ENCODE measurements at places on chromosomes 2 and 18. TPM values are rescaled to one million over a fixed set of nuclear protein-coding genes. Genes with fewer than 3 reads are reported as not detected.

Gene TSN
- 47.3 TPM for total RNA-seq

Gene TOGARAM2
- total RNA-seq: 0.37 TPM

Gene OR6B2
- total RNA-seq: not detected

Gene RFTN2
- 4.4 TPM for total RNA-seq

Gene TRAPPC8
- total RNA-seq: 36.7 TPM

Gene HOXD13
- total RNA-seq: not detected

Gene CNGA3
- under 0.01 TPM for total RNA-seq

Gene SFT2D3
- 4.5 TPM for total RNA-seq

Gene CTAGE1
- total RNA-seq: not detected

Gene IL1F10
- total RNA-seq: not detected

Gene ALPI
- not detected for total RNA-seq

Gene RGPD8
- total RNA-seq: 3.7 TPM

Gene IL1RN
- 0.37 TPM for total RNA-seq

Gene TEKT4
- not detected for total RNA-seq

Gene GAL3ST2
- not detected for total RNA-seq

Gene C2orf81
- total RNA-seq: 0.98 TPM

Gene ACVR1C
- not detected for total RNA-seq

Gene RAPGEF4
- under 0.01 TPM for total RNA-seq

Gene LHCGR
- not detected for total RNA-seq

Gene VWC2L
- not detected for total RNA-seq

Gene IL36RN
- total RNA-seq: not detected

Gene RAD51AP2
- not detected for total RNA-seq

Gene MYCN
- total RNA-seq: not detected

Gene ABCB11
- not detected for total RNA-seq

Gene IL1R1
- 61.8 TPM for total RNA-seq

Gene EIF2B4
- total RNA-seq: 26.2 TPM

Gene EFR3B
- total RNA-seq: 0.37 TPM

Gene DLX2
- total RNA-seq: 0.20 TPM

Gene AMER3
- not detected for total RNA-seq

Gene IL36G
- not detected for total RNA-seq

Gene ZBTB14
- total RNA-seq: 13.9 TPM

Gene MDH1B
- total RNA-seq: 0.37 TPM

Gene CERKL
- total RNA-seq: under 0.01 TPM

Gene LOXHD1
- not detected for total RNA-seq

Gene DSC1
- total RNA-seq: not detected

Gene TNFAIP6
- 23.5 TPM for total RNA-seq

Gene LINC00305
- total RNA-seq: not detected

Gene KCTD1
- 11.7 TPM for total RNA-seq

Gene COX5B
- total RNA-seq: 373 TPM

Gene GRB14
- total RNA-seq: 0.37 TPM

Gene ATP6V1B1
- total RNA-seq: 0.59 TPM

Gene FHOD3
- total RNA-seq: 1.1 TPM

Gene RBKS
- total RNA-seq: 2.0 TPM

Gene GPD2
- total RNA-seq: 171 TPM

Gene ABHD1
- not detected for total RNA-seq

Gene CXCR1
- total RNA-seq: not detected

Gene SPATA3
- total RNA-seq: not detected
